ENCODE measurements at places on chromosomes 2 and 18. TPM values are rescaled to one million over a fixed set of nuclear protein-coding genes. Genes with fewer than 3 reads are reported as not detected.

Gene CPS1
- 35.7 TPM for total RNA-seq

Gene SAG
- total RNA-seq = not detected

Gene DNAJC5G
- total RNA-seq = not detected

Gene GULP1
- 42.7 TPM for total RNA-seq

Gene STPG4
- not detected for total RNA-seq

Gene POTEI
- total RNA-seq = not detected

Gene MTERF4
- total RNA-seq = 73.4 TPM

Gene COL3A1
- 14,045 TPM for total RNA-seq

Gene TUBA3E
- not detected for total RNA-seq

Gene GALR1
- total RNA-seq = not detected

Gene DSC2
- 0.82 TPM for total RNA-seq

Gene FZD7
- total RNA-seq = 35.8 TPM

Gene CLIP4
- total RNA-seq = 73.5 TPM

- DNase-seq = peak; percentile 22
These were observed 114.6 kb downstream of the ACVR1 start for GRCh38 chr2:157761520-157761919.

- peak; percentile 6 for DNase-seq
These were observed 80.5 kb downstream of the LYPD6 start for GRCh38 chr2:149410701-149411484.

- DNase-seq = no peak
These were observed 585 bp upstream of the ANAPC1 start for GRCh38 chr2:111884592-111884964.

DNA sequence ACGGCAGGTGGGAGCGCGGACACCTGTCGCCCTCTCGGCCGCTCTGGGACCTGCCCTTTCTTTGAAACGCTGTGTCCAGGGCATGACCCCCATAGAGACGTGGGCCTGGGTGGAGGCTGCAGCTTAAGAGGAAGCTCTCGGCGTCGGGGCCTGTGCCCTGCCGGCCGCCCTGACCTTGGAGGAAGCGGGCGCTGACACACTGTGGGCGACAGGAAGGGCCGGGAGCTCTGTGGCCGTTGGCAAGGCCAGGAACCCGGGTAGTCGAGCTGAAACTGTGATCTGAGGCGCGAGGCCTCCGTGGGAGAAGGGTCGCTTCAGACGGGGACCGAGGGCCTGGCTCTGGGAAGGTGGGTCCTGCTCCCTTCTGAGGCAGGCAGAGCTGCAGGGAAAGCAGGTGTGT is 28.2 kb downstream of the KCNG2 start:
- DNase-seq = no peak

DNA sequence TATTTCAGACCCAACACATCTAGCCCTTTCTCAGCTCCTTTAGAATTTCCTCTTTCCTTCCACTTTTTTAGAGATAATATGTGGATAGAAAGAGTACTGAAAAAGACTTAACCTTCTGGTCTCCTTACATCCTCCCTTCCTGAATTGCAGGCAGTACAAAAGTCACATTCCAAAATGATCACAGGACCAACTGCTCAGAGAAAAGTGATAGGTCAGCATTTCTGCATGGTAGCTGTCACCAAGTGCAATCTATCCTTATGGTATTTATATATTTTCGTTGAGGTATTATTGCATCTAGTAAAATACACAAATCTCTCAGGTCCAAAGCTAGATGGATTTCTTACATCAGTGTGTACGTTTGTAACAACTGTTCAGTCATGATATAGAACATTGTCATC is 427.5 kb downstream of the LPIN1 start:
- DNase-seq = no peak

GRCh38 chr2:105809097-105809473 is 64.4 kb downstream of the NCK2 start:
- DNase-seq = no peak

- DNase-seq = peak; percentile 72
These were observed 1.2 kb downstream of the STON1 start for GRCh38 chr2:48531141-48531648.

DNA sequence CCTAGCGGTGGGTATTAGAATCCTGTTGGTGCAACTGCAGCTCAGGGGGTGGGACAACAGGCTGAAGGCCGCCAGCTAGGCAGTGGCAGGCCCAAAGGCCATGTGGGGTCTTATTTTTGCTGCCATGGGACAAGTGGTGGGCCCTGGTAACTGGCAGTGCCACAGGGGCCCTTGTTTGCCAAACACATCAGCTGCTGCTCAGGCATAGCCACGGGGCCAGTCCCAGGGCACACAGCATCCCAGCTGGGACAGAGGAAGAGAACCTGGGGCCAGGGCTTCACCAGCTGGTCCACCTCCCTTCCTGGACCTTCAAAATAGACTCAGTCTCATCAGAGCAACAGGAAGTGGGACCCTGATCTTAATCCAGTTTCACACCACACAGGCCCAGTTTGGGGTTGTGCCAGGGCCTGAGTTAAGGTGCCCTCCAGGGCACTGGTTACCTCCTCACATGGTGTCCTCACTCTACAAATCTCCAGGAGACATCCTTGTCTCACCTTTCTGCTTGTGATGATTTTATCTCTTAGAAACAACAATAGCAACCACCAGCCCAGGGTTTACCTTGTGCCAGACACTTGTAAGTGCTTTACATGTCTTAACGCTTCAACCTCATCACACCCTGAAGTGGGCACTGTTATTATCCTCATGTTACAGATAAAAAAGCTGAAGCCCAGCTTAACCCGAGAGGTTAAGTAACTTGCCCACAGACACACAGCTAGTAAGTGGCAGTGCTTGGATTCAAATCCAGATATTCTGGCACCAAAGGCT is 98.5 kb downstream of the GYPC start:
- no peak for DNase-seq

GRCh38 chr2:207046724-207047123 is 107.4 kb downstream of the CPO start:
- DNase-seq = peak; percentile 38

DNA sequence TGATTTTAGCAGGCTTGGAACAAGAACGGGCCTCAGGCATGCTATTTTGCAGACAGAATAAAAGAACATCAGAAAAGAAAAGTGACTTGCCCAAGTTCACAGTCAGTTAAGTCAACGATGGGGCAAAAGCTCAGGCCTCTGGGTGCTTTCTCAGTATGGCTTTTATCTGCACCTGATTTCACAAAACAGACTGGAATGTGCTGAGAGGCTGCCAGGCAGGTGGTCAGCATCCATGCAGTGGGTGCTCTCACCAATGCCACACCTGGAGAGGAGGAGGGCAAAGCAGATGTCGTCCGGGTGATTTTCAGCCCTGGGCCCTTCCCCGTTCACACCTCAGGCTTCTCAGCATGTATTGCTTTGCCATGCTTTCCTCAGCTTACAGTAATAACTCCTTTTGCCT is 854.6 kb downstream of the RNF144A start:
- no peak for DNase-seq

GRCh38 chr2:140842110-140842509 is 1288.7 kb downstream of the LRP1B start:
- no peak for DNase-seq

DNA sequence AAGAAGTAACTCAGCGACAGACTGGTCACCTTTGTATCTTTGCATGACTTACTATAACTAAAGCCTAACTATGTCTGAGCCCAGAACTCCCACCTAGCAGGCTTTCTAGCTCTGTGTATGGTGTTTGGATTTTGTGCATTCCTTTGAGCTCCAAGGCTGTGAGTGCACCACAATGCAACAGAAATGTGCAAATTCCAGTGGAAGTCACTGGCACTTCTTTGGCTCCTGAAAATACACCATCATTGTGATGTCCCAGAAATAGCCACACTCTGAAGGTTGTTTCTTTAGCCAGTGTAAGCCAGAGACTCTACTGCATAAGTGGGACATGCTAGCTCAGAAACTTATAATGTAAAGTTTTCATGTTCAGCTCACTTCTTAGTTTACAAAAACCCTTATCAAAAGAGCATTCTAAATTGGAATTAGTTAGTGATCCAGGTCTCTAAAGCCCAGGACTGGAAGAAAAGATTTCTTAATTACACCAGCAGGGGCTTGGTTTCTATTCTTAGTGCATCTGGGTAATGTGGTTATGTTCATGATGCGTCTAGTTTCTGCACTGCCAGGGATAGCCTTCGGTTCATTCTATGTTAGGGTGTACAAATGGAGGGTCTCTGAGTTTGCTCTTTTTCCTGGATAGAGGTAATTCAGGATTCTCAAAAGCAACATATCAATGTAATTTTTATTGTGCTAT is 1239.5 kb upstream of the ZEB2 start:
- peak; percentile 46 for DNase-seq

DNA sequence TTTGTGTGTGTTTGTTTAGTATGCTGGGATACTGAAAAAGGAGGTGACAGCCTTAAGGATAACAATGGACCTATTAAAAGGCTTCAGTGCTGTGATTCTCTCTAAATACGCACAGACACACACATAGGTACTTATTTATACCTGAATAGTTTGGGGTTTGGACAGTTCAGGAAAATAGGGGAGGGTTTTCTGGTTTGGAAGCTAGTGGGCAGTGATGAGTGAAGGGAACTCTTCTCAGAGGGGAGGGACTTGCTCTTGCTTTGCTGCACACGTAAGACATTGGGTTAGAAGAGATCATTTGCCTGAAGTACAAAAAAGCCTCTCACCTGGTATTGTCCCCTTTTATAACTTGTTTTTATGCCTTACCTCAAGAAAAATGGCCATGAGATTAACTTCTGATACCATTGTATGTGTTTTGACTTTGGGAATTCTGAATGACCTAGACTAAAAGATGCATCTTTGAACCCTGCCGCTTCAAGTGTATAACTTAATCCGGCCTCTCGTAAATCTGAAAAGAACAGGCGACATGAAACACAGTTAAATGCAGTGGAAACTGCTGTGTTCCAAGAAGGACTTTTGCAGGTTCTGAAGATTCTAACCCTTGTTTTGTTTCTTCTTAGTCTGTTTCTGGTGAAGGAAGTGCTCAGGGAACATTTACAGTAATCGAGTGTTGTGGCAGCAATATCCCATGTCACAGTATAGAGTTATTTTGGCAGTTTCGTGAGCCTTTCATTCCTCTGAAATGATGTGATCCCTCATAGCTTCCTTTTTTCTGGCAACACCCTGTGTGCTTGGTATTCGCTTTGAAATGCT is 2.5 kb downstream of the CRIM1 start:
- peak; percentile 87 for DNase-seq

GRCh38 chr18:58345875-58346274 is 283.0 kb downstream of the ALPK2 start:
- DNase-seq = no peak

GRCh38 chr18:59376351-59376935 is 17.4 kb upstream of the LMAN1 start:
- no peak for DNase-seq

DNA sequence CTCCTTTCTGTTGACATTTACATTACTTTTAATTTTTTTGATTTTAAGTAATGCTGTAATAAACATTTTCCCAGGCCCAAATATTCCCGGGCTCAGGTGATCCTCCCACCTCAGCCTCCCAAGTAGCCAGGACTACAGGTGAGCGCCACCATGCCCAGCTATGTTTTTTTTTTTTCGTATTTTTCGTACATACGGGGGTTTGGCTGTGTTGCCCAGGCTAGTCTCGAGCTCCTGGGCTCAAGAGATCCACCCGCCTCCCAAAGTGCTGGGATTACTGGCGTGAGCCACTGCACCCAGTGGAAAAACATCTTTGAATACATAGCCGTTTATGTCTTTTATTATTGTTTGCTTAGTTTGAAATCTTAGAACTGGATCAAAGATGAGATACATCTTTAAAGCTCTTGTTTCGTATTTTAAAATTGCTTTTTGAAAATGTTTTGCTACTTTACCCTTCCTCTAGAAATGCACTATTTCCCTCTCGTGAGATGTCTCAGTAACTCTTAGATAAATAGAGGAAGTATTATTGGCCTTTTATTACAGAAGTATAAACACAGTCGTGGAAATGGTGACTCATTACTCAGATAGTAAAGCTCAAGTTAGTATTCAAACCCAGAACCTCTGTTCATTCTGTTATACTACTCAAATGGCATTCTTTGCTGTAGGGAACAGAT is 2.4 kb downstream of the SMCHD1 start:
- DNase-seq = peak; percentile 91

- DNase-seq = no peak
These were observed 158.9 kb downstream of the MSH2 start for GRCh38 chr2:47561906-47562305.

DNA sequence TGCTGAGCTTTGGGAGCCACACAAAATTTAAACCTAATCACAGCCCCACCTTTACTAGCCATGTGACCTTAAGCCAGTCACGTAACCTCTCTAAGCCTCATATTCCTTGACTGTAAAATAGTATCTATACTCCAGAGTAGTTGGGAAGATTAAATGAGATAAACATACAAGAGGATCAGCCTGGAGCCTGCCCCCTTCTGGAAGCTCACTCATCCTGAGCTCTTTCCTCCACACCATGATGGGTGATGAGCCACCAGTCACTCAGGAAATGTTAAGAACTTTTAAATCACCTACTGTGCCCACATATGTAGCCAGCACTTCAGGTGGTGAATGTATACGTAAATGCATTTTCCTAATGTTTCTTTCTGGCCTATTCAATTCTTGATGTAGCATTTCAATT is 195.9 kb upstream of the DDX18 start:
- no peak for DNase-seq

DNA sequence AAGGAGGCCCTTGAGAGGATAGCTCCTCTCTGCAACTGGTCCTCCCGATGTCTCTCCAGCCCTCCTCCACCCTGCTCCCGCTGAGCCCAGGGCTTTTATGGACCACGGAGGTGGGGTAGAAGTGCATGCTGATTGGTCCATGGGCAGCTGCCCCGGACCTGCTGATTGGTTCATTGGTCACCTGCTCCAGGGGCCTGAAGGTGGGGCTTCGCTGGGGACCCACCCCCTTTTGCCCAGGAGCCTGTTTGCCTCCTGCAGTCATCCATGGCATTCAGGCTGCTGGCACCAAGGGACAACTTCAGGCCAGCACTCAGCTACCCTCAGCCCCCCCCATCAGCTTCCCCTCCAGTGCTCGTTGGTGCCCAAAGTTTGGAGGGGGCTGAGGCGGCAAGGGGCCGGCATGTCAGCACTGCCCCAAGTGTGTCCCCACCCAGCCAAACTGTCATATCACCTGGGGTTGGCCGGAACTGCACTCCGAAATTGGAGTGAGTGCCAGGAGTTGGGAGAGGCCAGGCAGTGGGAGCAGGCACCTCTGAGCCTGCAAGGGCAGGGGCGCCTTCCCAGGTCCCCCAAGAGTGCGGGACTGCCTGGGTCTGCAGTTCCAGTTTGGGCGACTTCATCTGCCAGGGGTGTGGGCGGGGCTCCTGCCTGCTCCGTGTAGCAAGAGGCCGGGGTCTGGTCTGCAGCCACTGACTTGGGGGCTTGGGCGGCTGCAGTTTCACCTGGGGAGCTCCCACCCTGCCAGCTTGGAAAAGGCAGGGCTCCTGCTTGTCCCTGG is 288.9 kb downstream of the RDH14 start:
- no peak for DNase-seq

DNA sequence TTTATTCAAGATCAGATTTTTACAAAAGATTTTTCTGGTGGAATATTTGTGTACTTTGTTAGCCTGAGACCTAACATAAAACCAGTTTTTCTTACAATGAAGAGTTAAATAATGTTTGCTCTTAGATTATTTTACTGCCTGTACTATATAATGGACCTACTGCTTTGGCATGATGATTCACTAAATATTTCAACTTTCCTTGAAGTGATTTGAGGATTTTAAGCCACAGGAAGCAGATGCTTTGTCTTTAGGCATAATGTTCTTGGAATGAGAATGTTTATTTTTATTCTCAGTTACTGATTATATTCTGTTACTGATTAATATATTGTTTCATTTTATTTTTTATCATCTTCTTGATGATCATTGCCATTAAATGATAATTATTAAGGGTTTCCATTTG is 175.3 kb upstream of the LRP1B start:
- no peak for DNase-seq
